ENCODE measurements at places on chromosomes 3 and 15. TPM values are rescaled to one million over a fixed set of nuclear protein-coding genes. Genes with fewer than 3 reads are reported as not detected.

GPR87 gene
- not detected for total RNA-seq

SV2B gene
- total RNA-seq, result 1.9 TPM

RNU5B-1 gene
- total RNA-seq, result not detected

RASGRP1 gene
- 2.3 TPM for total RNA-seq

ZWILCH gene
- total RNA-seq, result 1.8 TPM

C3orf80 gene
- 0.27 TPM for total RNA-seq

STT3B gene
- total RNA-seq, result 90.4 TPM

DNA sequence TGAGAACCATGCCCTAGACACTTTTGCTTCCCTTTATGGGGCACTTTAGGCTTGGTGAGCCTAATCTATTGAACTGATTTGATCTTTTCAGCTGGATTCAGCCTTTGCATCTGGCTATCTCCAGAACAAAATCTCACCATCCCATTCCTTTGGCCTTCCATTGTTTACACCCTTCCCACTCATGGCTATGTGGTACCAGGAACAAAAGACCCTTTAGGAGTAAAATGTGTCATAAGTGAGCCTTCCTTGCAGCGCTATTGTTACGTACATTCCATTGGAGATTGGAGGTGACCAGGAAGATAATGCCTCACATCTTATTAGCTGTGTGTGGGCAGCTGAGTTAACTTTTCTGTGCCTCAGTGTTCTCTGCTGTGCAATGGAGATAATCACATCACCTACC, 188.4 kb downstream of the SATB1 start:
- DNase-seq, result no peak

DNA sequence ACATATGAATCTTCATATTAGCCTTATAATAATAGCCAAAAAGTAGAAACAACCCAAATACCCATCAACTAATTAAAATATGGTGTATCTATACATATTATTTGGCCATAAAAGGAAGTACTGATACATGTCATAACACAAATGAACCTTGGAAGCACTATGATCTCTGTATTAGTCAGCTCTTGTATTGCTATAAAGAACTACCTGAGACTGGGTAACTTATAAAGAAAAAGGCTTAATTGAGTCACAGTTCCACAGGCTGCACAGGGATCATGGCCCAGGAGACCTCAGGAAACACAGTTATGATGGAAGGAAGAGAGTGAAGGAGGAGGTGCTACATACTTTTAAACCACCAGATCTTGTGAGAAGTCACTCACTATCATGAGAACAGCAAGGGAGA, 16.0 kb upstream of the CCR2 start:
- no peak for DNase-seq

GRCh38 chr3:183370391-183370790, 58.0 kb downstream of the MCF2L2 start:
- DNase-seq, result no peak

GRCh38 chr3:100184948-100185570, 70.8 kb upstream of the FILIP1L start:
- no peak for DNase-seq

GRCh38 chr15:65264863-65265430, 21.7 kb downstream of the PARP16 start:
- DNase-seq, result no peak

- DNase-seq, result no peak
Observed at GRCh38 chr3:126999383-126999782, 16.5 kb downstream of the PLXNA1 start.

GRCh38 chr3:162998205-162998604, 1501.6 kb downstream of the OTOL1 start:
- no peak for DNase-seq

GRCh38 chr15:82183121-82184031, 79.2 kb downstream of the EFL1 start:
- DNase-seq, result no peak

DNA sequence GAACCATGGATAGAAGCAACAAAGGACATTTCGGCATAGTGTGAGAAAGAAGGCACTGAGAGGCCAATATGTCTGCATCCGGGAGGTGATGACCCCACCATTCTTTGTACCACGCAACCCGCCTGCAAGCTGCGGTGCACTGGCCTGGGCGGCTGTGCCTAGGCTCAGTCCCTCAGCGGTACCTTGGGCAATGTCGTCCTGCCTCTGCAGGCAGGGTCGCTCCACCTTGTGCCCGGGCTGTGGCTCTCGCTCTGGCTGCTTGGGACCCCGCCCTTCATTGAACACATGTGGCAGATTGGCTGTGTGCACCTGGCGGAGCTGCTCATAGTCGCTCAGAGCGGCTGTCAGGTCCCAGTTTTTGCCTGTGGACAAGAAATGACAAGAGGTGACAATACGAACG, 243.2 kb downstream of the KLF13 start:
- DNase-seq, result no peak

DNA sequence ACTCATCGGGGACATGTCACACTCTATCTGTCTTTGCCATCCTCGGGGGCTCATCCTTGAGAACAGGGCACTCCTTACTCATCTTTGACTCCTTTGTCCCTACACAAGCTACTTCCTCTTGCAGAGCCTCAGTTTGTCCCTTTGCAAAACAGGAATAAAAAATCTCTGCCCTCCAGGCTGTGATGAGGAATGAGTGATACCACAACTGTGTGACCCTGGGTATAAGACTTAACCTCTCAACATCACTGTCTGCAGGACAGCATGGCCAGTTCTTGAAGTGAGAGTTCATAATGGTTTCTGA, 48.5 kb downstream of the IQSEC1 start:
- no peak for DNase-seq

DNA sequence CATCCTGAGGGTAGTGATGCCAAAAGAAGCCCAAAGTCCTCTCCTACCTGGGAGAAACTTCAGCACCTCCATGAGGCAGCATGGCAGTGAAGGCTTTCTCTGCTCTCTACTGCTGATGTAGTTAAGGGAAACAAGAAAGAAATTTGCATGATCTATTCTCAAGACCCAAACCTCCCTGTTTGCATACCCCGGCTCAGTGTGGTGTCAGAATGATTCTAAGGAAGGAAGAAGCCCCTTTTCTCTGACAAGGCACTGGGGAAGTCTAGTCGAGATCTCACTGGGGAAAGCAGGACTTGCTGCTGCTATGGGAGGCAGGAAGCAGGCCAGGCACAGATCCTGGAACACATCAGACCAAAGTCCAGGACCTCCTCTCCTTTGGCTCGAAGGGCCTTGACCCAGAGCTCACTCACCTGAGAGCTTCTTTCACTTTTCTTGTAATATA, 89.4 kb upstream of the ICE2 start:
- no peak for DNase-seq

DNA sequence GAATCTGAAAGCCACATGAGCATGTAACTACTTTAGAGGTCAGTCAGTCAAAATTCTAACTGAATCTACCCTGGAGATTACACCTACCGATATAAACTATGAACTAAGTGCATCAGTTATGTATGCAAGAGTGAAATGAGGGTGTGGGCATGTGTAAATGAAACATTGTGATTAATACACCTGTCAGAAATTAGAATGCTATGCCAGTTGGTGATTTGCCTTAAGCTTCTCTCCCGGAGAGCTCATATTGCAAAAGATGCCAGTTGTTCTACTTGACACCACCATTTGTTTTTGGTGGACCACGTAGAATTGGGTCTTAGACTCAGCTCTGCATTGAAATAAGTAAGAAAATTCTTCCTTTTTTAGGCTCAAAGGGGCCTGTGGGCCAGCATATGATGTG, 91.0 kb upstream of the KBTBD8 start:
- DNase-seq, result no peak

GRCh38 chr15:56208641-56209155, 35.0 kb downstream of the RFX7 start:
- no peak for DNase-seq

- no peak for DNase-seq
Observed at GRCh38 chr3:48180531-48181253, 7.5 kb downstream of the CDC25A start.

GRCh38 chr3:9087831-9088413, 124.7 kb upstream of the RAD18 start:
- DNase-seq, result no peak

DNA sequence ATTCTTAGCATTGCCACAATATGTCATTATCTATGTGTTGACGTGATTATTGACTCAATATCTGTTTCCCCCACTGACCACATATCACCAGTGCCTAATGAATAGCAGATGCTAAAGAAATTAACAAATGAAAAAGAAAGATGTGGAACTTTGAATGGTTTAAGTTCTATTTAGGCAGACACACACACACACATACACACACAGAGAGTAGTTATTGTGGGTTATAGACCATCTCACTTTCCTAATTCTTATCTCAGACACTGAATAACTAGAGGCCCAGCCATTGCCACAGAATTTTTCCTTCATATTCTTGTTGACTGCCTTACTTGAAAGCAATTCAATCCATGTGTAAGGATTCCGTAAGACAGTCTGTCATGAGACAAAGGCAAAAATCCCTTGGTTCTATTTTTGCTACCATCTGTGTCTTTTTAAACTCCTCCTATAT, 61.9 kb upstream of the PHLDB2 start:
- no peak for DNase-seq

DNA sequence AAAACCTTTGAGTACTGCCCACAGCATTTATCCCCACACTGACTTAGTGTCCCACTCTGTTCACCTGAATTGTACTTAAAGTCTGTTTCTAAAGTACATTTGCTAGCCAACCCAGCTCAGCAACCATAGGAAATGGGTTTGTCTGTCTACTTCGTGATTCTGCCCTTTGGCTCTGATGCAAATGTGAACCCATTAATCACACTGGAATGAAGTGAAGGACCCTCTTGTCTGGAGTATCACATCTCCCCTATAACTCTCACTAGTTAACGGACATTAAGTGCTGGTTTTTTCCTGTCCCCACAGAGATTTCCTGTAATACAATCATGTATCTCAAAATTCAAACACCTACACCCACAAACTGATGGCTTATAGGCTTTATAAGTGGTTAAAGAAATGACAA, 20.5 kb downstream of the EID1 start:
- no peak for DNase-seq

DNA sequence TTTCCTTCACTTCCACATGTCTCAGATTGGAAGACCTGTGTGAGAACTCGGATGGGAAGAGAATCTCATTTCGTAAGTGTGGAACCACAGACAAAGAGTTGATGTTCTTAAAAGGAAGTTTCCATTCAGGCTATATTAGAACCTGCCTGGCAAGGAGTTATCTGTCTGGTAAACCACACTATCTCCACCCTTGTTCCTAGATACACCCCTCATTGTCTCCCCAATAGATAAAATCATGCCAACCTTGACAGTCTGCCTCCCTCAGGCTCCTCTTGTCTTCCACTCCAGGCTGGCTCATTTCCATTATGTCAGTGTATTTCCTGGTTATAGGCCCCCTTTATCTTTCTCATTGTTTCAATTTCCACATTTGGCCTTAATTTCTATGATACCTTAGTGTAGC, 89.2 kb downstream of the TMEM108 start:
- no peak for DNase-seq

- no peak for DNase-seq
Observed at GRCh38 chr3:106113747-106114146, 244.9 kb upstream of the CBLB start.

- DNase-seq, result no peak
Observed at GRCh38 chr3:65843732-65844131, 195.0 kb downstream of the MAGI1 start.

- DNase-seq, result no peak
Observed at GRCh38 chr3:157444797-157445184, 8.1 kb downstream of the PTX3 start.

DNA sequence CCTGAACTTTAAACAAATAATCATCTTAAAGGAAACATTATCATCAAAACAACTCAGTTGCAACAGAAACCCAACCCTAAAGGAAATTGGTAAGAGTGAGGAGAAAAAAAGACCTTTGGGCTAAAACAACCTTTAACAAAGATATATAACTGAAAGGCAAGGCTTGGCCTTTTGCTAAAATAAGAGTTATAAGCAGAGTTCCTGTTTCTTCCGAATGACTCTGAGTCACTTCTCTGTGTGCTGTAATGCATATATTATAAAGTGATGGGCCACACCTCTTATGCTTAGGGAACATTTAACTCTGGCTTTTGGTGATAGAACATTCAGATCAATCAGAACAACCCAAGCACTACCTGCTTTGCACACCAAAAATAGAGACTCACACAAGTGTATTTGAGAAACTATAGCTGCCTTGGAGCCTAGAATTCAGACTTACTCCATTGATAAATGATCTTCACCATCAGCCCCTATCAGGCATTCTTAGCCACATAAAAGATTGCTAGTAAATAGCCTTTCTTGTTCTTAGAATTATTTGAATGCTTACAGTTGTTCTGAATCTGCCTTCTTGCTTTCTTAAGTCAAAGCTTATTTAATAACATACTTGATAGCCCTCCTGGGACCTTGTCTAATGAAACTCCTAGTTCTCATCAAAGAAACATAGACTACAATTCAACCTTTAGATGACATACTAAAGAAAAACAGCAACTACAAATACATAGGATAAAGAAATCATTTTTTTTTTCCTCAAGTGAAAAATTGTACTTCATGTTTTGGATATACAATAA, 294.2 kb upstream of the SEMA6D start:
- no peak for DNase-seq

- DNase-seq, result no peak
Observed at GRCh38 chr3:38722781-38723568, 73.5 kb upstream of the SCN5A start.

Data from heart left ventricle (tissue), 16 donors.